ENCODE measurements at places on chromosomes 4 and X.

- DNase-seq: no peak
These were observed 177.1 kb upstream of the MID1 start for GRCh38 chrX:10797466-10797865.

DNA sequence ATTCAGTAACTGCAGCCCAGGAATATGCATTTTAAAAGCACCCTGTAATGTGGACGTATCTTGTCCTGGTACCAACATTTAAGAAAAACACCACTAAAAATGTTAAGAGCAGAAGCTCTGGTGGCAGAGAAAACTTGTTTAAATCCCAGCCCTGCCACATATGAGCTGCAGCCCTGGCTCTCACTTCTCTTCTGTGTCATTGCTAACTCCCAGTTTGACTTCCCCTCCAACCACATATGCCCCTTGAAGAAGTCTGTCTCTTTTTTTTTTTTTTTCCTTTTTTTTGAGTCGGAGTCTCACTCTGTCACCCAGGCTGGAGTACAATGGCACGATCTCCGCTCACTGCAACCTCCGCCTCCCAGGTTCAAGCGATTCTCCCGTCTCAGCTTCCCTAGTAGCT is 14.8 kb downstream of the LHFPL1 start:
- no peak for DNase-seq

DNA sequence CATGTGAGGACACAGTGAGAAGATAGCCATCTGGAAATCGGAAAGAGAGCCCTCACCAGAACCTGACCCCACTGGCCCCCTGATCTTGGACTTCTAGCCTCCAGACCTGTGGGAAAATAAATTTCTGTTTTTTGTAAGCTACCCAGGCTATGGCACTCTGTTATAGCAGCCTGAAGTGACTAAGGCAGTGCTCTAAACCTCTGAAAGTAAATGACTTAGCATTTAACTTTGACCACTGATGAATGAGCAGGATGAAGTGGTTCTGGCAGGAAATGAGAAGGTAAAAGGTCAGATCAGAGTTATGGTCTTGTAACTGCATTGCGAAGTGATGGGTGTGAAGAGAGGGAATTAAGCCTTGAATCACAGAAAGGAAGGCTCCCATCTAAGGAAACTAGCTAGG is 17.0 kb downstream of the GPAT3 start:
- no peak for DNase-seq

DNA sequence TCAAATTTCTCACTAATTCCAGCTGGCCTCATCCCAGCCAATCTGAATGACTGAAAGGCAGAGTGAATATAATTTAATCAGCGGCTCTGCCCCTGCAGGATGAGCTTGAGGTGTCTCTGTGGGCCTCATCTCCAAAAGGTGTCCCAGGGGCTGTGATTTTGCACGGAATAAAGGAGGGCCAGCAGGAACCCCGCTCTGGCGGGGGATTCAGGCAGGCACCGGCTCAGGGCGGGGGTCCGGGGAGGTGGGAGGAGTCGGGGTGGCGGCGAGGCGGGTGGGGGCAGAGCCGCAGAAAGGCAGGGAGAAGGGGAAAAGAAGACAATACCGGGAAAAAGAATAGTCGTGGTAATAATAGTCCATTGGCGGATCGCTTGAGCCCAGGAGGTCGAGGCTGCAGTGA is 16.0 kb upstream of the ERCC6L start:
- DNase-seq: no peak

- no peak for DNase-seq
These were observed 388.8 kb upstream of the EPHA5 start for GRCh38 chr4:66059136-66059535.

DNA sequence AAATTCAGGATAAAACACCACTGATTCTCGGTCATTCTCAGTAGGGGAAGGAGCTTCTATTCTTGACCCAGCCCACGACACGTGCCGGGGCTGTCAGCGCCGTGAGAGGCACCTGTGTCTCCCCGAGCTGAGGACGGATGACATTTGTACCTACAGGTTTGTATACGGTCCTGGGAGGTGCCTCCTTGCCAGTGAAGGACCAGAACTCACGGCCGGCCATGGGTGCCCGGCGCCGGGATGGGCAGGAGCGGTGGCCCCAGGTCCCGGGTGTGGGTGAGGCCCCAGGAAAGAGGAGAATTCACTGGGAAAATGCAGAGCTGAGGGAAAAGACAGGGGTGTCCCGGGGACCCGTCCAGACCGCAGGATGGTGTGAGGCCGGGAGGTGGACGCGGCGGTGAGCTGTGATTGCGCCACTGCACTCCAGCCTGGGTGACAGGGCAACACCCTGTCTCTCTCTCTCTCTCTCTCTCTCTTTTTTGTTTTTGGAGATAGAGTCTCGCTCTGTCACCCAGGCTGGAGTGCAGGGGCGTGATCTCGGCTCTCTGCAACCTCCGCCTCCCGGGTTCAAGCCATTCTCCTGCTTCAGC is 48.9 kb upstream of the PPP2R3B start:
- DNase-seq: no peak

GRCh38 chrX:47093248-47093647 is 15.0 kb downstream of the RGN start:
- no peak for DNase-seq

GRCh38 chr4:89835413-89835812 is 1.5 kb downstream of the SNCA start:
- DNase-seq: no peak

DNA sequence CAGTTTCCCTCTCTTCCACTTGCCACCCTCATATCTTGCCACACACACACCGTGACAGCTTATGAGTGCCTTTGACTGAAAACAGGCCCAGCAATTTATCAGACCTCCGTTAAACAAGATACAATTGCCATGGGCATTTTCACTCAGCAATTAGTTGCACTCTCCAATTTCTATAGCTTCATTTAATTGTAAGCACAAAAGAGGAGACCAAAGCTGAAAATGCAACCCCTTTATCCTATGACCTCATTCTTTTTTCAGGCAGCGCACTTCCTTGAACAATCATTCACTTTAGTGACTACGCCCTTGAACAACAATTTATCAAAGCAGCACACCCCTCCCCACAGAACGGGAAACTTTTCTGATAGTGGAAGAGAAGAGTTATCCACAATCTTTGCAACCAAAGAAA is 4.1 kb downstream of the POF1B start:
- DNase-seq: no peak

DNA sequence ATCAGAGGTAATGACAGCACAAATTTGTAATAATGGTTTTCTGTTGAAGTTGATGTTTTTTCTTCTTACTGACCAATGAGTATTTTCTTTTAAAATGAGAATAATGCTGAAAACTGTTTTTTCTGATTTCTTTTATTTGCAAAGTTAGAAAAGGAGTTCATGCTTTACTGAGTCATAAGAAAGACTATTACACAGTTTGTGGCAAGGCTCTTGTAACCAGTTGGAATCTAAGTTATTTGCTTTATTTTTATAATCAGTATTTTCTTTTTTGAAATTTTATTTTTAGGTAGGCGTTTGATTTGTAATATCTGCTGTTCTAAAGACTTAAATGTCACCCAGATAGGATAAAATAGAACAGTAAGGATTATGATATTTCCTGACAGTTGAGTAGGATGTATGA is 25.5 kb downstream of the ANAPC4 start:
- no peak for DNase-seq

GRCh38 chr4:159910721-159911120 is 807.8 kb downstream of the RAPGEF2 start:
- no peak for DNase-seq

DNA sequence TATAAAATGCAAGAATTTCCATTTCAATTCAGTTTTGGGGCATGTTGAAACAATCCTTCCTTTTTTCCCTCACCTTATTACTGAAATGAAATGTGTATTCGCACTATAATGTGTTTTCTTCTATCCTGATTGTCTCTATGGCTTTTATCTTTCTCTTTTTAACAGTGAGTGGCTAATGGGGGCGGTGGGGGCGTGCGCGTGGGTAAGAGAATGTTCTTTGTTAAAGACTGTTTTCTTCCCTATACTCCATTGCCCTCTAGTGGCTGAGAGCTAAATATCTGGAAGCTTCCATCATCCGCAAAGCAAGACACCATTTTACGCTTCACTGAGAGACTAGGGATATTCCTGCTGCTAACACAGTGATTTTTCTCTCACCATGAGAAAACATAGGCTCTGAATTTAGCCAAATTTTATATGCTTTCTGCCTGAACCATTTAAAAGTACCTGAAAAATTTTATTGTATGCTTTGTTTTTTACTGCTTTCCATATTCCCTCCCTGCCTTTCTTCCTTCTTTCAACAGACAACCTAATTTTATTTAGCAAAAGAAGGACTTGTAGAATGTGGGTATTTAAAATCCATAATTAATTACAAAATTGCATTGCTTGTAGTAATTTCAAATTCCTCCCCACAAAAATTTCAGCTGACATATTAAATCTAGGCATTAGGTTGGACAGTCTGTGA is 194.0 kb downstream of the GASK1B start:
- no peak for DNase-seq

DNA sequence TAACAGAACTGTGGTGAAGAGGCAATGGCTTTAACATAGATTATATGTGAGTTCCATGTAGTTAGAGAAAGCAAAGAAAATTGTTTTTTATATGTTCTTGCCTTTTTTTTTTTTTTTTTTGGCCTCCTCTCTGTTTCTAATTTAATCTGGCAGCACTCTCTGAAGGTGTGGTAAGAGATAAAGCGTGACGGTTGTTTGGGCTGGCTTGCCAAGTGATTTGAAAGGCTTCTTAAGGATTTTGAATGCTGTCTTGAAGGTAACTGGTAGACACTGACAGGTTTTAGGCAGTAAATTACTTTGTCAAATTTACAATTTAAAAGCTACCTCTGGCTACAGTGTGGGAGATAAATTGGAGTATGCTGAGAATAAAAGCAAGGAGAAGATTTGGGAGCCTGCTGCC is 269.3 kb upstream of the HS3ST1 start:
- no peak for DNase-seq
